NCI-H524 treated with DMSO at 0.1 percent for 48 hours (cell line): ENCODE measurements at places on chromosomes 12 and 14.

- no peak for DNase-seq
These were observed 129.8 kb downstream of the TBX5 start for GRCh38 chr12:114275932-114276785.

DNA sequence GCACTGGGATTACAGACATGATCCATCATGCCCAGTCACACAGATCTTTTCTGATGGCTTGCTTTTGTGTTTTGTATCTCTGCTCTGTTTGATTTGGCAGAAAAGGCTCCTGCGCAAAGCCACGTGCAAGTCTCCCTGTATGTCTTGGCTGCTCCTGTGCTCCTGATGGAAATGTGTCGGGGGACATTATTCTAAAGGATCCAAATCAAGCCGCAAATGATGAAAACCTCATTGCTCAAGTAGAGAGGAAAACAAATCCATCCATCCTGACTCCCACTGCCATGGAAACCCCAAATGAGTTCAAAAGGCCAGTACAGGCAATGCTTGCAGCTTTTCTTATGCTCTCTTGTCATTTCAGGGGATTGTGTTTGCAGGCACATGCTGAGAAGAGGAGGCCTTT, 93.8 kb downstream of the NDUFA12 start:
- no peak for DNase-seq

GRCh38 chr14:57573173-57573572, 79.5 kb upstream of the CCDC198 start:
- DNase-seq: no peak

DNA sequence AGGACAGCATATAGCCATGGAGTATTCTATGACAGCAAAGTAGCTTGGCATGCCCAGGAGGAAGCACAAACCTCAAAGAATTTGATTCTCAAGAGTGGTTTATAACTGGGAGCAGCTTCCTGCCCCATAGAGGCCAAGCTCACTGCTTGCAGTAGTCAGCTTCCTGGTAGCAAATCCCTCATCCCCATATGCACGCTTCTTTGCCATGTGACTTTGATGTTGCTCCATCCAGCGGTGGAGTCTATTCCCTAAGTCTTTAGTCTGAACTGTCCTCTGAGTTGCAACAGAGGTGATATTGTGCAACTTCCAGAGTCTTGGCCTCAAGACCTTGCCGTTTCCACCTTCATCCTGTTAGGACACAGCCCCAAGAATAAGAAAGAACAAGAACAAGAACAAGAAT, 996.8 kb upstream of the TMEM132C start:
- no peak for DNase-seq

GRCh38 chr14:64723691-64724577, 19.7 kb downstream of the PLEKHG3 start:
- no peak for DNase-seq

DNA sequence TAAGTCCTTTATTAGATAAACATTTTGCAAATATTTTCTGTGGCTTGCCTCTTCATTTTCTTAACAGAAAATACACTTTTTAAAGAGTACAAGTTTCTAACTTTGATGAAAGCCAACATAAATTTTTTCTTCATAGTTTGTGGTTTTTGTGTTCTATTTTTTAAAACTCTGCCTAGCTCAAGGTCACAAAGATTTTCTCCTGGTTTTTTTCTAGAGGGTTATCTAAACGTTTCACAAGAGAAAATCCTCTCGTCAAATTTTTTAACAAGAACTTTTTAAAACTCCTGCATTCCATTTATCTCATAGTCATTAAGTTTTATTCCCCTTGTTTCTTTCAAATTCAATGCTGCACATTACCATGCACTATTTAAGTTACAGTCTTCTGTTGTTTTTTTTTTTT, 8.2 kb downstream of the AREL1 start:
- no peak for DNase-seq

DNA sequence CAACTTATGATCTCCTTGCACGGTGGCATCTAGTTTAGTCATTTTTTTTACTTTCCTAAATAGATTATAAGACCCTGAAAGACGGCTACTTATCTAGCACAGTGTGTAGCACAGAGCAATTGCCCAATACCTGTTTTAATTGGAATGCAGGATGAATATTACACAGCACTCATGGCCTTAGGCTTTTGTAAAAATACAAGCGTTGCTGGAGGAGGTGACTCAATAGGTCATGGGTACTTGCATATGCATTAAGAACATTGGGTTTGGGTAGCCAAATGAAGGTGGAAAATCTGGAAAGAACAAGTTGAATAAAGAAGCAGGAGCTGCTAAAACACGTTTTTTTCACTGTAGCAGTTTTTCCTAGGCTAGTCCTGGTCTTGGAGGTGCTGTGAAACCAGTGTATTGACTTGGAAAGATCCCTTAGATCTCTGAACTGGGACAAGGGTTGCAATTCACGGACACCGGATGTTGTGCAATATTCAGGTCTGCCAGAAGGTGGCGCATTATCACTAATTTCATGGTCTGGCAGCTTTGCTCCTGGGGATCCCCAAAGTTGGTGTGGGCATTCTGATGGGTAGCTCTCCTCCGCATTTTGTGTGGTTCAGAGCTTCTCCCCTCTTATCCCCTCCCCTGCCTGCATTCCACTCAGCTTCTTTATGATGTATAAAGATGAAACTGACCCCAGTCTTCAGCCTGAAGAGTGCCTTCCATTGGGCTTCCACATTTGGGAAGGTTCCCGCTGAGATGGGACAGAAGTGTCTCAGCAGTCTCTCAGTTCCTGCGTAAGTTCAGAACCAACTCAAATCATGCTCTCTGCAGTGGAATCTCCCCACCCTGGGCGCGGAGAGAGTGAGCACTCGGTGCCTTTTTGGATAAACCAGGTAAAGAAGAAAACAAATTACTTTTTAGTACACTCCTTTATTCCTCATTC, 278.3 kb downstream of the NRXN3 start:
- DNase-seq: no peak

DNA sequence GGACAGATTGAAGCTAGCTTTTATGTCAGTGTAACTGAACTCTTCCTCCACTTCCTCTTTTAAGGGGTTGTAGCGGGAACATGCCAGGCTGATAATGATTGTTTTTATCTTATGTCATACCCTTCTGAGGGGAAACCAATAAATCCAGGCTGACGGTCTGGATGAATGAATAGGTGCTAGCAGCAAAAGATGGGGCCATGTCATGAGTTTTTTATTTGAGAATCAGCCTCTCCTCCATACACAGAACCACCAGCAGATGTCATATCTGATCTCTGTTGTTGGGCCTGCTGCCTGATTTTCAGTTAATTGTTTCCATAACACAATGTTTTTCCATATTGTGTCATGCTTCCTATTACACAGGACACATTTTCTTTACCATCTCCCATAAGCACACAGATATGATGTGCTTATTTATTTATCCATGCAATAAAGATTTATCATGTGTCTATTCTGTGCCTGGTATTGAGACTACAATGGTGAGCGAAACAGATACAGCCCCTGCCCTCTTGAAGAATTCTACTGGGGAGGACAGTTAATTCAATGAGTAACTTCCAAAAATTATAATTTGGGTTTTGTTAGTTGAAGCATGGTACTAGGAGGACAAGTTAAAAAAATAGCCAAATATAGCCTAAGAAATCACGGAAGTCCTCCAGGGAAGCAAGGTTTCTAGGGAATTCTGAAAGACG, 33.6 kb upstream of the CRY1 start:
- no peak for DNase-seq

GRCh38 chr14:49755378-49755777, 12.6 kb upstream of the KLHDC2 start:
- DNase-seq: no peak

- no peak for DNase-seq
These were observed 11.9 kb downstream of the CDC42BPB start for GRCh38 chr14:103045371-103045869.

GRCh38 chr14:67515386-67516079, 17.6 kb upstream of the PLEKHH1 start:
- no peak for DNase-seq

- no peak for DNase-seq
These were observed 30.6 kb downstream of the CCER1 start for GRCh38 chr12:90924406-90924805.

DNA sequence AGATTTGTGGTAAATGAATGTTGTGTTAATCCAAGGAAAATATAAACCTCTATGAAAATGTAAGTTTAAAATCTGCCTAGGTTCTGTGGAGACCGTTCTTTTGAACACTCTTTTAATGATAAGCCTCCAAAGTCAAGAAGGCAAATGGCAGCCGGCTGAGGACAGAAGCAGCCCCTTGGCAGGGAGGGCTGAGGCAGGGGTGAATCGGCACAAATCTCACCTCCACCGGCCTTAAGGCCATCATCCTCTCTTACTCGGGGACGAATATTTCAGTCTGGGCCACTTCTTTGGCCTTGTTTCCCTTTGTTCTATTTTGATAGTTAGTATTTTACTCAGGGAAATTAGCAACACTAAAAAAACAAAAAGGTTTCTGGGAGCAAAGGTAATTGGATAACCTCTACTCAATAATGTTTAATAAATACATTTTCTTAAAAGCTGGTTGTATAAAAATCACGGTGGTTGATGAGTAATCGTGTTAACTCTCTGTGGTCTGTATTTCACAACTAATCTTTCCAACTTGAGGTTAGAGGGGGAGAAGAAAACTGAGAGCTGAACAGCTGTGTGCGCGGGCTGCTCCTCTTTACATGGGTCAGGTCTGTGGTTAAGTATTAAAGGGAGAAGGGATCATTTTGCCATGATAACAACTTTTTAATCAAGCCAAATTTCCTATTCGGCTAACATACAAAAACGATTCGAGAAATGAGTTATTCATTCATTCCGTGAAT, 18.6 kb downstream of the LGMN start:
- DNase-seq: no peak

GRCh38 chr12:44428825-44429224, 447.3 kb downstream of the NELL2 start:
- DNase-seq: no peak

- no peak for DNase-seq
These were observed 841.2 kb upstream of the FBXO33 start for GRCh38 chr14:40273417-40273816.

DNA sequence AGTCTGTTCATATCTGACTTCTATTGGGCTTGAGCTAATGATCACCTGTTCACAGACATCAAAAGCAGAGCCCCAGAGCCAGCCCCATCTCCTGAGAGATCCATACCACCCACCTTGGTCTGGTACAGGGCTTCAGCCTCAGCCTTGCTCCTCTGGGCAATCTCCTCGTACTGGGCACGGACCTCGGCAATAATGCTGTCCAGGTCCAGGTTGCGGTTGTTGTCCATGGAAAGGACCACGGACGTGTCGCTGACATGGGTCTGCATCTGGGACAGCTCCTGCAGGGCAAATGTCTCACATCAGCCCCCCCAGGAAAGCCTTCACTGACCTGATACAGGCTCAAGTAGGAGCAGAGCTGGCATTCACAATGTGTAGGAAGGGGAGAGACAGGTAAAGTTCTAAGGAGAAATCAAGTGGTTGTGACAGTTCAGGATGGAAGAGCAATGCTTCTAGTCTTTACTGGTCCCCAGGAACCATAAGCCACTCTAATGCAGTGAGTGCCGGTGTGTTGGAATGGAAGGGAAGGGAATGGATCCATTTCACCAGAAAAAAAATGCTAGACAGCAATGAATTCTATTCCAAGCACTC, 5.2 kb downstream of the KRT4 start:
- DNase-seq: no peak

DNA sequence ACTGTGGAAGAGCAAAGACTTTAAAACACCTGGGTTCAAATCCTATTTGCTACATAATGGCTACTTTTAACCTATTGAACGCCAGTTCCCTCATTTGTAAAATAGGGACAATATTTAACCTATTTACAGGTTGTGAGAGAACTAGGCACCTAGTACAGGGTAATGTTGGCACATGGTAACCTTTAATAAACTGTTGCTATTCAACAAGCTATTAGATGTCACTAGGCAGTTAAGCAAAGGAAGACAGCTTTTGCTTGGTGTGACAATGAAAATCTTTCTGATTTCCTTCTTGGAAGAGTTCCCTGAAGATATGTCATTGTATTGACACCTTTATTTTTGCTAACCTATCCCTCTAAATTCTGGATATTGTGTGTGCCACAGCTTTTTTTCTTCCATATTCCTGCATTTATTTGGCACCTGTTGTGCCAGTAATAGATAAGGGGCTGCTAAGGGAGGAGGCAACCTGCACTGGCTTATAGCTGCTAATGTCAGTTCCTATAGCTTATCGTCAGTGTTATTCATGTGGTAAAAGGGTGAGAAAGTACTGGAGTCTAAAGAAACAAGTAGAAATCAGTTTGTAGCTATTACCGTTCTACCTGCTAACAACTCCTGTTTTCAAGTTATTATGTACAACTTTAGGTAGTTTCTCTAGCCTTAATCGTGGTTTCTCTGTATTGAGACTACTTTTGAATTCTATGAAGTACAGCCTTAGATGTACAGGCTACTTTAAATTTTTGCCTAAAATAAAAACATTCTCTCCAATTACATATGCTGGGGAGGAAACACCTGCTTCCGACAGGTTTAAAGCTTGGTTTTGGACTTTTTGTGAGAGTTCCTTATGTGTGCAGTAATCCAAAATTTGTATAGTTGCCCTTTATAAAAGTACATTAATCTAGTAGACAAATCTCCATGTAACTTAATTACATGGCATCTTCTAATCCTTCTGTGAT, 24.3 kb downstream of the HIF1A start:
- DNase-seq: no peak

GRCh38 chr14:88013750-88014349, 8.9 kb downstream of the GPR65 start:
- DNase-seq: peak; percentile 52

DNA sequence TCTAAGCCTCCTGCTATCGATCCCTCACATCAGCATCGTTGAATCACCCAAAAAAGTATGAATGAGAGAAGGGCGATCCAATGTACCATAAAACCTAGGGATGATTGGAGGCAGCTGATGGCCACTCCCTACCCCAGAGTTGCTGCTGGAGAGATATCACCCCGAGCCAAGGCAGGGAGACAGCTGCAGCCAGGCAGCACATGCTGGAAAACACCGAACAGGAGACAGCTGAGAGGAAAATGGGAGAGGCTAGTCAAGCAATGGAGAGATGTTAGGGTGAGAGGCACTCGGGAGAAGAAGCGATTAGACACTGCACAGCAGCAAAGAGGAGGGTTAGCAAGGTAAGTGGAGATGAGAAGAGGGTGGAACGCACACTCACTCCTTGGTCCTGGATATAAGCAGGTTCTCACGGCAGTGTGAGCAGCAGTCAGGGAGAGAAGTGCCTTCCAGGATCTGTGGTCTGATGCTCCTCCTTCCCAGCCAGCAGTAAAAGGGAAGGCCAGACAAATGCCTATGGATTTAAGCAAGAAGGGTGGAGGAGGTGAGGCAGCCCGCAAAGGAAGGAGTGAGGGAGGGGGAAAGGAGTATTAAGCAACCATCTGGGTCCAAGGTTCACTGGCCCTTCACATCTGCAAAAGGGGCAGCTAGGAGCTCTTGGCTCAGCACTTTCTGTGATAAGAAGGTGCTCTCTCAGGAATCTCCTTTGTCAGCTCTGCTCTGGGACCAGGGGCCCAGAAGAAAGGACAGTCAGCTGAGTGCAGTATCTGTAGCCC, at the start of gene SLC7A7:
Gene SLC7A7, minus strand, starts transcription at position 495 of the 773 bp plus-strand sequence. CDS start 2,037 bp downstream, outside the sequence.
- no peak for DNase-seq
